ENCODE measurements at places on chromosomes 3 and 15. TPM values are rescaled to one million over a fixed set of nuclear protein-coding genes. Genes with fewer than 3 reads are reported as not detected.

TM6SF1 gene
- total RNA-seq = 3.0 TPM

UBE2E1 gene
- total RNA-seq = 131 TPM

CDC25A gene
- total RNA-seq = 2.6 TPM

INSYN1 gene
- 0.73 TPM for total RNA-seq

FAM81A gene
- total RNA-seq = 0.33 TPM

PSTPIP1 gene
- 0.17 TPM for total RNA-seq
